ENCODE measurements at places on chromosomes 3 and 15.

DNA sequence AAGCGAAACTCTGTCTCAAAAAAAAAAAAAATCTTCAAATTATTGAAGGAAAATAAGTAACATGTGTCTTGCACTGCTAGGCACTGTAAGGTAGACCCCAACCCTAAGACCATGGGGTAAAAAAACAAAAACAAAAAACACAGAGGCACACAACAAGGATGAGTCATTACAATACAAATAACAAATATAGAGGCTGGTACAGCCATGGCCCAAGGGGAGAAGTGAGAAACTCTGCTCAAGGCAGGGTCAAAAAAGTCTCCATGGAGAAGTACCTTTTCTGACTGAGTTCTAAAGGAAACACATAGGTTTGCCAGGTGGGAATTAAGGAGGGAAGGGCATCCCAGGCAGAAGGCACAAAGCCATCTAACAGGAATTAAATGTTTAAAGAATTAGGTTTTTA is 54.5 kb downstream of the TOP2B start:
- DNase-seq = no peak

DNA sequence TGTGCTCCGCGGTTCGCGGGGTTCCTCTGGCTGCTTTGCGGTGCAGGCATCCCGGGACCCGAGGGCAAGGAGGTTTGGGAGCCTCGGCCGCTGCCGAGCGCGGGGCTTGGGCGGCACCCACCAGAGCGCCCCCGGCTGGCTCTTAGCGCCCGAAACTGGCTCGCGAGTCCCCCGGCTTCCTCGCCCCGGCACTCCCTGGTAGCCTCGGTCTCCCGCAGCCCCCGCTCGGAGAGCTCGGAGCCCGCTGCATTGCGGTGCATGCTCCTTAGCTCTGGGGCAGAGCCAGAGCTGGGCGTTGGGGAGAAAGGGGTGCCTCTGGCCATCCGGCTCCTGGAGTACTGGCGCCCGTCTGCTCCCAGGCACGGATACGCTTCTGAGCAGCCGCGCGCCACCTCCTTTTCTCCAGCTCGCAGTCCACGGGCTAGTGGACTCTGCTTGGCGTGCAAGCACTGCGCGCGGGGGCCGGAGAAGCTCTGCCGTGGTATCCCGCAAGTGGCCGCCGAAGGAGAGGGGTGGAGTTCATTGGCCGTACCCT is 753 bp downstream of the EPHB1 start:
- DNase-seq = no peak

DNA sequence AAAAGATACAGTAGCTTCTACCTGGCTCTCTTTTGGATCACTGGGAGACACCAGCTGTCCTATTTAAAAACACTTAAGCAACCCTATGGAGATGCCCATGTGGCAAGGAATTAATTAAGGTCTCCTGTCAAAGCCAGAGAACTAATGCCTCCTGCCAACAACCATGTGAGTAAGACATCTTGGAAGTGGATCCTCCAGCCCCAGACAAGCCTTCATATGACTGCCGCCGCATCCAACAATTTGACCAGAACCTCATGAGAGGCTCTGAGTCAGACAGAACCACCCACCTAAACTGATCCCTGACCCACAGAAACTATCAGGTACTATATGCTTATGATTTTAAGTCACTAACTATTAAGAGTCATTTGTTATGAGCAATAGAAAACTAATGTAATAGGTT is 22.3 kb downstream of the IFT80 start:
- no peak for DNase-seq

DNA sequence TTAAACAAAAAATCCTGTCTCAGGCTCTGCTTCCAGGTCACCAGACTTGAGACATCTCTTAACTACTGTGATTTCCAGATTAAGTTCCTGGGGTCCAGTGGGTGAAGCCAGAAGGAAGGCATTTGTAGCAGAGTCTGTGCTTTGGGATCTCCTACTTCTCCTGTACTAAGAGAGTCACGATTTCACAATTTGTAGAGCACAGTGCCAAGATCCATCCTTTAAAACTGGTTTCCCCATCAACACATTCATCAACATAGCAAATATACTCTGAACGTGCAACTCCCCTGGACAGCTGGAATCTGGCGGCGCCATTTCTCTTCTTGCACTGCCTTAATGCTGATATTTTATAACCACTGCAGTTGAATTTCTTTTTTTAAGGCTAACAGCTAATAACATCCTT is 33.2 kb downstream of the CDCP1 start:
- DNase-seq = no peak

GRCh38 chr3:64398476-64398875 is 173.2 kb upstream of the PRICKLE2 start:
- DNase-seq = no peak

- no peak for DNase-seq
These were observed 3.9 kb downstream of the HSPBAP1 start for GRCh38 chr3:122789585-122790273.

GRCh38 chr3:124163689-124164088 is 171.8 kb upstream of the ROPN1 start:
- no peak for DNase-seq

GRCh38 chr15:99711625-99712024 is 21.6 kb downstream of the LYSMD4 start:
- peak; percentile 50 for DNase-seq

GRCh38 chr15:57820119-57820518 is 113.6 kb downstream of the POLR2M start:
- peak; percentile 39 for DNase-seq

DNA sequence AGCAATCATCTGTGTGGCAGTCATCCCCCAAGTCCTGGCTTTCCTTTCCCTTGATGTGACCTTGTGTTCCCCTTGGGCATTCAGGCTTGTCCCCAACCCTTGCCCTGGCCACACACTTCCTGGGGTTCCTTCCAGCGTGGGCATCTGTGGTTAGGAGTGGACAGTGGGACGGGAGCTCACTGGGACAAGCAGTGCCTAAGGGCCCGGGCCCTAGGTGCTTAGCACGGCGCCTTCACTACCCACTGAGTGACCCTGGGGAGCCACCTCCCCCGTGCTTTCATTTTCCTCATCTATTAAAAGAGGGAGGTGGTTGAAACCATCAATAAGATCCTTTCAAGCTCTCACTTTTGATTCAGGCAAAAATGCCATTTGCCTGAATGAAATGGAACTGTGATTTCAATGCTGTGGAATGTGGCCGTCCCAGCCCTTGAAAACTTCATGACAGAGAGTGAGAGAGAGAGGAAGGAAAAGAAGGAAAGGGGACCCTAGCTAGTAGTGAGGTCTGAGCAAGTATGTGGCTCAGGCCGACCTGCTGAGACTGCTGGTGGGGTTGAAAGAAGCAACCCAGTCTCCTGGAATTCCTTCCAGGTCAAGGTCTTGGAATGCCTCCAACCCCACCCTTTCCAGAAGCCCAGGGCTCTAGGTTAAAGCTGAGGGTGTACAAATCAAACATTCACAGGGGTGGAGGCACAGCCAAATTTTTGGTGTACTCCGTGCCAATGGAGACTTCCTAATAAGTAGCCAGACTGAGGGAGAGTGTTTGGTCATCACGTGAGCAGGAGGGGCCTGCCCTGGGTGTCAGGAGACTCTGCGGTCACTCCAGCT is 302.9 kb downstream of the TLE3 start:
- DNase-seq = peak; percentile 47

GRCh38 chr15:23686466-23687142 is 501 bp downstream of the NDN start:
- DNase-seq = peak; percentile 15

DNA sequence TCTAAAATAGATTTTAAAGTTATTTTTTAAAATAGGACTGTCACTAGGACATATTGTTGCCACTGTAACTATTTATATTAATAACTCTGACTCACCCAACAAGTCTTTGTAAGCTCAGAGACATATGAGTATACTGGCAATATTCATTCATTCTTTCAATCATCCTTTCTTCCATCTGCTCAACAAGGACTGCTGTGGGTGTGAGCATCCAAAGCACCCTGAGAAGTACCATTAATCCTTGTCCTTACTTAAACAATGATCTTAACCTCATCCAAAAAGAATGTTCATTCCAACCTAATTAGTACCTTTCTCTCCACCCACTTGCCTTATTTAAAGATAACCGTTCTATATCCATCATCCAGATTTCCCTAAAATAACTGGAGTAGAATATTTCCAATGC is 94.2 kb upstream of the PPP2R3A start:
- no peak for DNase-seq

- peak; percentile 83 for DNase-seq
These were observed 70.8 kb upstream of the ZBTB20 start for GRCh38 chr3:115217678-115218451.

DNA sequence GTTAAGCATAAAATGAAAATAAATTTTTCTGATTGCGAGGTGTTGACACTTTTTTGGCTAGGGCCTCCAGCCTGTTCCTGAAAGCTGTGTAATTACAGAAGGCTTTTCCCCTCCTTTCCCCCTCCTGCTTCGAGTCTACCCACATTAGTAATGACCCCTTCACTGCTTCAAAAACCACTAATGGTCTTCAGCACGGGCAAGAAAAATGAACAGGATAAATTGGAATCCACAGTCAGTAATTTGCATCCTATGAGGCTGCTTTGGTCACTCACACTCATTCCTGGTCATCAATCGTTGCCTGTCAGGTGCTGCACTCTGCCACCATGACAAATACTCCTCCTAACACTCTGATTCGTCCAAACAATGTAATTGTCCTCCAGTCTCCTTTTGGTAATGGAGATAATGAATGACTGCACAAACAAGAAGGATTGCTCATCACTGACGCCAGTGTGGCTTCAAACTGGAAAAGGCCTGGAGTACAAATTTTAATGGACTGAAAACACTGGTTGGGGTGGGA is 148.6 kb downstream of the MEIS2 start:
- no peak for DNase-seq

DNA sequence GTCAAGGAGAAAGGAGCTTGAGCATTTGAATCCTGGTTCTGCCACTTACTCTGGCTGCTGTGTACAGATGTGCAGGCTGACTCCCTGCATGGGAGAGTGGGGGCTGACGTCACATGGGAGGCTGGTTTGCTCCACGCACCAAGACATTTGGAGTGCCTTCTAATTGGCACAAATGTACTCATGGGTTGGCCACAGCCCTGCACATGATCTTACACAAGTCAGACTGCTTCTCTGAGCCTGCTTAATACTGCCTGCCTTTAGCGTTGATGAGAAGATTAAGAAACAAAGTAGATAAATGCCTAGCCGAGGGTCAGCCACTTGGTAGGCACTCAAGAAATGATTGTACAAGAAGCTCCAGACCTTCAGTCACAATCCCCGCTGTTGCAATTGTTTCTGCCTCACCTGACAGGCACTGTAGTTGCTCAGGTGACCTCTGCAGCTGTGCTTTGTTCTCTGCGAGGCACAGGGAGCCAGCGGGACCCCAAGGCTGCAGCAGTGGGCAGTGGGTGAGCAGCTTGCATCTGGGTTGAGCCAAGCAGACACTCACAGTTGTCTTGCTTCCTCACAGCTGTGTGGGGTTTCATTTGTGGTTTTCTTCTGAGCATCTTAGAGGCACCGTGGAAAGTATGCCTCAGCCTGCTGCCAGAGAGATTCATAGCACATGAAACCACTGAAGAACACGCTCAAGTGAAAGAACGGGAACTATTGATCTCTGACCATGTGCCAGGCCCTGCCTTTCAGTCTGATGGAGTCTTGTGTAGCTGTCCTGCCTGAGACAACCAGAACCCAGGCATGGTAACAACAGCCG is 33.1 kb downstream of the GRK7 start:
- peak; percentile 57 for DNase-seq

GRCh38 chr15:26901041-26901440 is 34.2 kb downstream of the GABRA5 start:
- no peak for DNase-seq

DNA sequence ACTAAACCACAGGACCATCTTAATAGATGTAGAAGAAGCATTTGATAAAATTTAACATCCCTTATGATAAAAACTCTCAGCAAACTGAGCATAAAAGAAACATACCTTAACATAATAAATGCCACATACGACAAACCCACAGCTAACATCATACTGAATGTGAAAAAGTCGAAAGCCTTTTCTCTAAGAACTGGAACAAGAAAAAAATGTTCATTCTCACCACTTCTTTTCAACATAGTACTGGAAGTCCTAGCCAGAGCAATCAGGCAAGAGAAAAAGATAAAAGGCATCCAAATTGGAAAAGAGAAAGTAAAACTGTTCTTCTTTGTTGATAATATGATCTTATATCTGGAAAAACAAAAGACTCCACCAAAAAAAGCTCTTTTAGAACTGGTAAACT is 134.2 kb downstream of the RPL22L1 start:
- no peak for DNase-seq

GRCh38 chr15:74573987-74574386 is 33.0 kb downstream of the ARID3B start:
- DNase-seq = no peak

DNA sequence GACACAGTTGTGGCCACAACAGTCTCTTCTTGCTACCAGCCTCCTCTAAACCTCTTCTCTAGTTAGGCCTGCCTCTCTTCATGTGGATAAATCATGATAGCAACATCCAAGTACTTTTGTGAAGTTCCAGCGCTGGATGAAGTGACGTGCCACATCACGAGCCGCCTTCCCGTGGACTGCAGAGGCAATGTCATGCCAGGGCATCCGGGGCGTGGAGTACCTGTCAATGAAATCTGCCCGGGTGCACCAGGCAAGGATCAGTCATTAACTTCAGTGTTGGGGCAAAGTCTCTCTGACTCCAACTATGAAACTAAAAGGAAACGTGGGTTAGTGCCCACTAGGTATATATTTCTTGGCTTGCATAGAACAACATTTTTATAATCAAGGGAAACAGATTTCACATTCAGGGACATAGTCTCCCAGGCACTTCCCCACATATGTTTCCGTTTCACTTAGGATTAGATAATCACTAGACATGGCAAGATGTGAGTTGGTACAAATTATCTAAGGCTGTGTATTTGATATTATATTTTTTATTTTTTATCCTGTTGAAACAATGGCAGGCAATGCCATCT is 133.6 kb downstream of the PLD1 start:
- DNase-seq = no peak

DNA sequence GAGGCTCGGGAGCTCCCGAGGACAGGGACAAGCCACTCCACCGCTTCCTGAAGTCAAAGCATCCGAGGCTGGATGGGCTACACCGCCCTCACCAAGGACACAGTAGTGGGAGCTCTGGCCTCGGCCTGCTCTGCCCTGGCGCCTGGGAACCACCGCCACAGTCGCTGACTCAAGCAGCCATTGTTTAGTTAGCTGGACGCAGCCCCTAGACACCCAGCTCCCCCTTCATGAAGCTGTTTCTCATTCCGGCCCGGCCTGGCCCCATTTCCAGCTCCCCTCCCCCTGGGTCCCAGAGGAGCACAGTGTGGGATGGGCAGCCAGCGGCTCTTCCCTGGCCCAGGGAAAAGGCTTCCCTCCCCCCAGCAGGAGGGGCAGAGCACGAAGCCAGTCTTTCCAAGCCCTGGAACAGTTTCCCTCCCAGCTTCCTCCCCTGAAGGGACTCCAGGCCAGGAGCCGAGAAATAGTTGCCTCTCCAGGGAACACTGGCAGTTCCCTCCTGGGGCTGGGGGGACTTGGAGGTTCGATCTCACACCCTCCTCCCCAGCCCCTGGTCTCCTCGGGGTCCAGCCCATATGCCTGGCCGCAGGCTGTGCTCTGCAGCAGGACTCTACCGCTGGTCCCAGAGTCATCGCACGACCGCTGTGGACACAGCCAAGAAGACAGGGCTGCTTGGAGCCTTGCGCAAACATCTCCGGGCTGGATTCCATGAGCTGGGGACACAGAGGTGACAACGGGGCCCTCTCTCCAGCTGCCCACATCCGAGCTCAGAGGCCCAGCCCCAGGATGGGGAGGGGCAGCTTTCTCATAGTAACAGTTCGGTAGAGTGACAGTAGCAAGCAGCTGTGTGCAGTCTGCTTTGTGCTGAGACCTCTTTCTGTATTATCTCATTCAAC is 10.0 kb downstream of the PLXND1 start:
- DNase-seq = peak; percentile 89

- DNase-seq = no peak
These were observed 50.9 kb upstream of the ATP2B2 start for GRCh38 chr3:10556312-10556711.

Data from tongue (tissue), 3 donors.